Activated CD8-positive, alpha-beta T cell treated with anti-CD3 and anti-CD28 coated beads, Interleukin-2, amount 10 ng/mL, durations not matched to agents 7 days and 5 days (primary cell): ENCODE measurements at places on chromosomes 2 and 18. TPM values are rescaled to one million over a fixed set of nuclear protein-coding genes. Genes with fewer than 3 reads are reported as not detected.

The CSRNP3 gene
- total RNA-seq: not detected

The MAP3K19 gene
- total RNA-seq: not detected

The HOXD3 gene
- not detected for total RNA-seq

DNA sequence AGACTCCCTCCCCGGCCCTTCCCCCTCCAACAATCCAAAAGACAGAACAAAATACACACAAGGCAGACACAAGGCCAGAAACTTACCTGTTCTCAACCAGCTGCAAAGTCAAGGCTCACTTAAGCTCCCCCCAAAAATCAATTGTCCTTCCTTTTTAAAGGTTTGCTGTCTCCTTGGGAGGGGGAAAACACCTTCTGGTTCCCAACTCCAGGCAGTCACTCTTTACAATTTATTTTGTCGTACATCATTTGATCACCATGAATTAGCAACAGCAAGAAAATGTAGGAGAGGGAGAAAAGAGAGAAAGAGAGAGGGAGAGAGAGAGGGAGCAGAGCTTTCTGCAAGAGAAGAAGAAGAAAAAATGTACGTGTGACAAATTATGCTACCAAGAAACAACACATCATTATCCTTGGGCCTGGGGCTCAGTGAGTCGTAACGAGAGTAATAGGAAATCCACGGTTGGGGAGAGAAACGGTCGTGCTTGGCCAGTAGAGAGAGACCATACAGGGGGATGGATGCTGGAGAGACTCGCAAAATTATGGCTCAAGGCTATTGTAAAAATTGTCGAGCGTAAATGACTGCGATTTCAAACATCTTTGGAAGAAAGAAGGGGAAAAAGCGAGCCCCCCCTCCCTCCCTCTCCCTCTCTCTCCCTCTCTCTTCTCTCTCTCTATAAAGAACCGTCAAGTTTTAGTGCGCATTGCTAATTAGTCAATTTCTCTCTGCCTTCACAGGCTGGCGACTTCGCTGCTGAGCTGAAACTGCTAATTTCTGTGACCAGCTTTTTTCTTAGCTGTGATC lies at the start of gene KLHL14:
KLHL14 (minus strand) TSS at position 443 of the 801 bp plus-strand sequence. CDS start 2,432 bp downstream, outside the sequence.
- no peak for DNase-seq

- no peak for DNase-seq
Measured at GRCh38 chr2:17328161-17328560, 190.1 kb downstream of the RAD51AP2 start.

GRCh38 chr2:218821605-218822211 lies 9.9 kb downstream of the PRKAG3 start:
- DNase-seq: no peak

DNA sequence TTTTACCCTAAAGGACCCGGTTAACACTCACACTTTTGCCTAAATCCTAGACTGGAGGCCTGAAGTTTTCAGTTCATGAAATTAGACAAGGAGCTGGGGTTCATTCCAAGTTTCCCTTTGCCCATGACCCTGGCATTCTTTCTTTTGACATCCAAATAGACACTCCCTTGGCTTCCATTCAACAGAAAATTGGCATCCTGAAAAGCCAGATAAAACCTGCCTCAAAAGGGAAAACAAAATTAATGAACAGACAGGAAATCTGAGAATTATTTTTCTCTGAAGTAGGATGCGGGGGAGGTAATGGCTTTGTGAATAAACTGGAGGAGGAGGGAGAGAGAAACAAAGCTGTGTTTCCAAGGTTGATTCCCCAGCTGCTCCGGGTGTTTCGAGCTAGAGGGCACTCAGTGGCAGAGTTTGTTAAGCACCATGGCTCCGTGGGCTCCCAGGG lies 41.0 kb downstream of the SPP2 start:
- no peak for DNase-seq

DNA sequence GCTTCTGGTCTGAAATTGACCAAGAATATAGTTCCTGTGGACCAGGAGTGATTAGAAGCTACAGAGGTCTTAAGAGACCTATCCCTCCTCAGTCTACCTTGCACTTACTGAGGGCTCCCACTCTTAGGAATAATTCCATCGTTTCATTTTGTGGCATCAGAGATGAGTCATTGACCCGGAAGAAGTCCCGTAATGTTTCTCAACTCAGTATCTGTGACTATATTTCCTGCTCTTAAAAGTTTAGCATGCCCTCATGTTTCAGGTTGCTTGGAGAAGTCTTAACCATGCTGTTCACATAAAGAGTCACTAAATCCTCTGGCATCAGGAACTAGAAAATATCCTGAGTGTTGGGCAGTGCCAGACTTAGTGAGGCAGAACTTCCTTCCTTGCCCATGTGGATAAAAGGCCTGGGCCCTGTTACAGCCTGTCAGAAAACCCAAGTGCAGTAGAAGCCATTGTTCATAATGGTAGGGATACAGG lies at the start of gene IL36A:
IL36A (plus strand) TSS at position 430 of the 480 bp plus-strand sequence. CDS start 413 bp downstream, outside the sequence.
- no peak for DNase-seq

DNA sequence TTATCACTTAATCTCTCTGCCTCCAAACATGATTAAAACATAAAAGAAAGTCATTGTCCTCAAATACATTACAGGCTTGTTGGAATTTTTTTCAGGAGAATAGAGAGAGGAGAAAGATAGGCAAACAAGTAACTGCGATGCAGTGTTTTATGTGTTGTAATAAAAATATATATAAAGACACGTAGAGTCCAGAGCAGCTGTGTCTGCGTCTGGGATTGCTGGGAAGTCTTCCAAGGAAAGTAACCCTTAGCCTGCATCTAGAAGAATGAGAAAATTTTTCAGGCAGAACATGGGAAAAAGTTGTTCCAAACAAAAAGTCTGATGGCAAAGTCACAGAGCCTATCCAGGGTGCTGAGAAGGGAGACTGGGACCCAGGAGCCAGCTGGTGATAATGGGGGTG lies 91.8 kb upstream of the ST6GAL2 start:
- no peak for DNase-seq

DNA sequence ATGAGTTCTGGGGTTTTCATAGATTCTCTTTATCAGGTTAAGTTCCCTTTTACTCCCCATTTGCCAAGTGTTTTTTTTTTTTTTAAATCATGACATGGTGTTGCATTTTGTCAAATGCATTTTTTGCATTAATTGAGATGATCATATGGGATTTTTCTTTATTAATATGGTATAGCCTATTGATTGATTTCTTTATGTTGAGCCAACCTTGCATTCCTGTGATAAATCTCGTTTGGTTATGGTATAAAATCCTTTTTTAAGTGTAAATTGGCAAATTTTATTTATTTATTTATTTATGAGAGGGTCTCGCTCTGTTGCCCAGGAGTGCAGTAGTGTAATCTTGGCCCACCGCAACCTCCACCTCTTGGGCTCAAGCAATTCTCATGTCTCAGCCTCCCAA lies 81.5 kb upstream of the ACVR1 start:
- no peak for DNase-seq

DNA sequence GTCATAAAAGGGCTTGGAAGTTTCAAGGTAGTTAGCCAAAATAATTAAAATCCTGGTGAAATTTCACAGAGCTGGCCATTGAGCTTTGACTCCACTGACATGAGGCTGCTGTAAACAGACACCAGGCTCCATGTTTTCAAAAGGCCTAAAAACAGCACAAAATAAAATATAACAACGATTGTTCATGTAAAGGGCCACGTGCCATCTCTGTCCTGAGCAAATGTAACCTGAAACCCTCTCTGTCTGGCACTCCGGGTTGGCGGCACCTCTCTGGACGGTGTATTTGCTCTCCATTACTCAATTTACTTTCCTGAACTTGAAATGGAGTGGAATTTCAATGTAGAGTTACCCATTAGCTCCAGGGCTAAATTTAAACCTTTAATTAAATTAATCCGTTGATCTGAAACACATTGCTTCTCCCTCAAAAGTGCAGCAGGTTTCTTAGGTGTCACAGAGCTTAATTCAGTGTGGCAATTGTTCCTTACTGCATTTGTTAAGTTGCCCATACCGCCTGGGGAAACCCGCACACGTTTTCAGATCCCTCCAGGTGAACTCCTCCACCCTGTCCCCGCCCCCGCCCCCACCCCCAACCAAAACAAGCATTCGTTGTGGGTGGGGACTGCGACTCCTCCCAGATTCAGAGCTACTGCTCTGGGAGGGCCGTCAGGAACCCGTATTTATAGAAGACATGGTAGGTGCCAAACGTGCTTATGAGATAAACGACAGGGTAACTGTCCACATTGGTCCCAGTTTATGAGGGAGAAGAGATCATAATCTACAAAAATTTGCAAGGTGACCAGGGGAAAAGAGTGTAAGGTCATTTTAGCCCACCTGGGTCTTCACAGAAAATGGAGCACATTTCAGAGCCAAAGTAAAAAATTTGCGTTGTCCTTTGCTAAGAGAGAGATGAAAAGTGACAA lies 1.2 kb upstream of the CABLES1 start:
- peak; percentile 39 for DNase-seq

GRCh38 chr2:99910902-99911301 lies 231.5 kb downstream of the AFF3 start:
- DNase-seq: no peak

DNA sequence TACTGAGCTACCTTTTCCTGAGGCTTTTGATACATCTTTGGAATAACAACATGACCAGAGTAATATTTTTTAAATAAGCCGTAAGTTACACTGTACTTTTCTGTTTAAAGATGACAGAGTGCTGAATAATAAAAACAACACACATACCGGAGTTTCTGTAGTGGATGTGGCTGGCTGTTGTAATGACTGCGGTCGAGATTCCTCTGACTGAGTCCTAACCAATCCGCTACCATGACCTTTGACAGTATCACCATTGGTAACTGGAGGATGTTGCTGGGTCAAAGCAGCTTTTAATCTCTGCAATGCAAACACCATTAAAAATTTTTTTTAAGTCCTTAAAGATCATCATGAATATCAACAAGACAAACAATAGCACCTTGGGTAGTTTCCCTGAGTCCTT lies 70.7 kb downstream of the ATF2 start:
- DNase-seq: no peak

GRCh38 chr2:46256563-46257142 lies 40.6 kb upstream of the EPAS1 start:
- no peak for DNase-seq

- DNase-seq: no peak
Measured at GRCh38 chr2:26658691-26659346, 17.7 kb upstream of the CIB4 start.

DNA sequence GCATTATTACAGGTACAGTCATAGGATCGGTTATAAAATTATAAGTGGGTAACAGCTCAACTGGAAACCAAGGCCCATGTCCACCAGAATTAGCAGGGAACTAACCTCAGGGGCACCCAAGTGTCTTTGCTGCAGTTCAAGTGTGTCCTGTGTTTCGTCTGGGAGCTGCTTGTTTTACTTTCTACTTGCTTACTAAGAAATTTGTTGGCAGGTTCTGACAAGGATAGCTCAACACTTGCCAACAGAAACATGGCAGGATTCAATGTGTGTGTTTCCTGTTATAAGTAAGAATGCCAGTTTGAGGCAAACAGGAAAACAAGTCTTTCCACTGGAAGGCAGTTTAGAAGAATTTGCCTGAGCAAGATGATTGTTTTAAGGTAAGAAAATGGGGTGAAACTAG lies 104.5 kb downstream of the EPHA4 start:
- DNase-seq: no peak
